ENCODE measurements at places on chromosomes 3 and 15.

DNA sequence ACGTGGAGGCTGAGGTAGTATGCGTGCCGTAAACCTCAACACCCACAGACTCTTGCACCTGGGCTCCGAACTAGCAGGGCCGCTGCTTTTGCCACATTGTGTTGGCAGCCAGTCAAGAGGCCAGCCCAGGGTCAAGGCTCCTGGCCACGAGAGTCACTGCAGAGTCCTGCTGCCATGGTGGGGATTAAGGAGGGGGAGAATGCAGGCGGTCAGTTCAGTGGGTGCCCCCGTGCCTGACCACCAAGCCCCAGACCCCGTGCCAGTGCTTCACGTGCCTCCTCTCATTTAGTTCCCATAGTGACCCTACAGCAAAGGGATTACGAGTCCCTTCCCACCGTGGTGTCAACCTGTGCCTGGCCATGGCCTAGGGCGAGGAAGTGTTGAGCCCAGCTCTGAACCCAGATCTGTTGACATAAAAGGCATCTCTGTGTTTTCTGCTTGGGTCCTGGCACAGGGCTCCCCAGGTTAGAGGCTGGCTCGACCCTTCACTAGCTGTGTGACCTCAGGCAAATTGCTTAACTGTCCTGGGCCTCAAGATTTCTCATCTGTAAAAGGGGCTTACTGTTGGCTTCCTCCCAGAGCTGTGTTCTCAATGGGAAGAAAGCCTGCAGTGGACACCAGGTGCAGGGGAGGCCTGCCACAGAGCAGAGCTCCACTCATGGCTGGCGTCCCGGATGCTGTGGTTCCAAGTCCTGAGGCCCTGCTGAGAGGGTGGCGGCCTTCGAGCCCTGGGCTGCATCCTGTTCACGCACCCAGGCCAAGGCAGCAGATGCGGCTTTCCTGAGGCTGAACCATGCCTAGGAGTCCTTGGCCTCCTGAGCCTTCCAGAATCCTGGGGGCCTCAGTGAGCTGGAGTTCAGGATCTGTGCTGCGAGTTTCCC is 32.8 kb downstream of the FBLN2 start:
- no peak for DNase-seq

DNA sequence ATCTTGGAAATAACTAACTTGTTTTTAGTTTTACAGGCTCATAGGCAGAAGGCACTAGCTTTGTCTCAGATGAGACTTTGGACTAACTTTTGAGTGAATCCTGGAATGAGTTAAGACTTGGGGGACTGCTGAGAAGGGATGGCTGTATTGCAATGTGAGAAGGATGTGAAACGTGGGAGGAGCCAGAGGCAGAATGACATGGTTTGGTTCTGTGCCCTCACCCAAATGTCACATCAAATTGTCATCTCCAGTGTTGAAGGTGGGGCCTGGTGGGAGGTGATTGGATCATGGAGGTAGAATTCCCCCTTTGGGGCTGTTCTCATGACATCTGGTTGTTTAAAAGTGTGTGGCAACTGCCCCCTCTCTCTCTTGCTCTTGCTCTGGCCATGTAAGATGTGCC is 28.8 kb upstream of the CCDC50 start:
- no peak for DNase-seq

DNA sequence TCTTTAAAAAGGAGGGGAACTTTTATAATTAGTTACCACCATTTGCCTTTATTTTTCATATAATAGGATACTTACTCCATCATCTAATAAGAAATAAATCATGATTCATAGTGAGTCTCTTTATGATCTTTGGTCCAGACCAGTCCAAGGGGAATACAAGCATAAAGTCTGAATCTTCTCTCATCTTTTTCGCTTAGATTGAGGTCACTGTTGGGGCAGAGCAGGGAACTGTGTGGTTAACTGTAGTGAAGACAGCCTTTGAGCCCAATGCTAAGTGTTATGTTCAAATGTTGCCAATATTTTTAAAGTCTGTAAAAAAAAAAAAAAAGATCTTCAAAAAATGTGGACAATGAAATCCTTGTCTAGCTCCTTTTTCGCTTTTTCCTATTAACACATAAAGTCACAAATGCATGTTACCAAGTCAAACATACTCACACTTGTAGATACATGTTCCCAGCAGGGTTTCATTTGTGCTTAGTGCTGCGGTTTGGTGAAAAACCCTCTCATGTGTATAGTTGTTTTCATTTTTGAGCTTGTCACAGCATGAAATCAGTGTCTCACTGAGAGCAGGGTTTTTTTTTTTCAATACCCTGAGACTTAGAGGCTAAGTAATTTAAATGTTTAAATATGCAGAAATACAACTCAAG is 72.1 kb downstream of the EPHA3 start:
- DNase-seq, result no peak

DNA sequence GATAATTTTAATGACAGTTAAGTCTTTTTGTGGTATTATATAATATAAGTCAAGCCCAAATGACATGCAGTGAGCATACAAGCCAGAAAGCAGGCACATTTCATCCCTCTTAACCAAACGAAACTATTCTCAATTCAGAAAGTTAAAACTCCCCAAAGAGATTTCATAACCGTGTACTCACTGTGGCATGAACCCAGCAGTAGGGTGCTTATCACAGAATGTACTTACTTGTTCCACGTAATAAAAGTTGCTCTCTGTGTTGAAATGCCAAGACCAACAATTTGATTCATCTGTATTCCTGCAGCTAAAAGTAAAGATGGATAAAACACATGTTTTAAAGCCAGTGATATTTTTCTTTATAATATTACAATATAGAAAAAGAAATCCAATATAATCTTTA is 12.1 kb downstream of the GK5 start:
- no peak for DNase-seq

DNA sequence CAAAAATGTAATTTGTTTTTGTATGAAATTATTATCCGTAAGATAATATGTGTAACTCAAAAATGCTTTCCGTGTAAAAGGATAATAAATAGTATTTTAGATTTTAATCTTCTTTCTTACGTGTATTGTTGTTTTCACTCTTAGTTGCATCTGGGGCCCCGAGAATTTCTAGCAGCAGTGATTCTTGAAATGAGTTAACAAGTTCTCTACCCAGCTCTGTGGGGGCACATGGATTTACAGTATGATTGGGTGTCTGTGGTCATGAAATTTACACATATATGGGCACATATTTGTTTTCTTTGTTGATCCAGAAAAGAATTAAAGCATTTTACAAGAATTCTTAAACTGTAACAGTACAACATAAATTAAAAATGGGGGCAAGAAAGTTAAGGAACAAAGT is 145.9 kb upstream of the LRRFIP2 start:
- no peak for DNase-seq

- no peak for DNase-seq
Observed at GRCh38 chr3:138786788-138787271, 47.9 kb downstream of the PIK3CB start.

GRCh38 chr3:165434516-165434915 is 238.3 kb upstream of the SLITRK3 start:
- no peak for DNase-seq

DNA sequence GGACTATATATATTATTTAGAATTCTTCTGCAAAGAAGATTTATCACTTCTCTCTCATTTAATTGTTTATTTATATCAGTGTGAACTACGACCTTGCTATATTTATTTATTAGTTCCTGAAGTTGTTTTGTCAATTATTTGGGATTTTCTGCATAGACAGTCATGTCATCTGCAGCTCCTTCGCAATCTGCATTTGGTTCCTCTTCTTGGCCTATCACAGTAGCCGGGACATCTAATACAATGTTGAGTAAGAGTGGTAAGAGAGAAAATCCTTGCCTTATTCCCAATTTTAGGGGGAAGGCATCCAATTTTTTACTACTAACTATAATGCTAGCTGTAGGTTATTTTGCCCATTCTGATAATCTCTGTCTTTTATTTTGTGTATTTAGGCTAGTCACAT is 39.4 kb downstream of the FOXL2 start:
- no peak for DNase-seq

GRCh38 chr3:151925876-151926275 is 52.4 kb downstream of the SUCNR1 start:
- no peak for DNase-seq

GRCh38 chr3:169662132-169662842 is 1.2 kb downstream of the MECOM start:
- peak; percentile 9 for DNase-seq

DNA sequence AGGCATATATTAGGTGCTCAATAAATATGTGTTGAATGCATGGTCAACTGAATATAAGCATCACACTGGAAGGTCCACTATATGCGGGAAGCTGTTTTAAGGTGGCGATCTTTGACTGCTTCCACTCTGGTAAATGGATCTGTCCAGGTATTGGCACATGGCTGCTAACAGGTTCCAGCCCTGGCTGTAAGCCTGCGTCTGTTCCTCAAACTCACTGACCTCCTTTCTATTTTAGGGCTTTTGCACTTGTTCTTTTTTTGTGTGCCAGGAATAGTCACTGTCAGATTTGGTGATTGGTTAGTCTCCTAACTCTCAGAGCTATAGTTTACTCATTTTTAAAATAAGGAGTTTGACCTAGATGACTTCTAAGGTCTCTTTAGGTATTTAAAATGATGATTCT is 46.2 kb downstream of the ADAMTSL3 start:
- no peak for DNase-seq

DNA sequence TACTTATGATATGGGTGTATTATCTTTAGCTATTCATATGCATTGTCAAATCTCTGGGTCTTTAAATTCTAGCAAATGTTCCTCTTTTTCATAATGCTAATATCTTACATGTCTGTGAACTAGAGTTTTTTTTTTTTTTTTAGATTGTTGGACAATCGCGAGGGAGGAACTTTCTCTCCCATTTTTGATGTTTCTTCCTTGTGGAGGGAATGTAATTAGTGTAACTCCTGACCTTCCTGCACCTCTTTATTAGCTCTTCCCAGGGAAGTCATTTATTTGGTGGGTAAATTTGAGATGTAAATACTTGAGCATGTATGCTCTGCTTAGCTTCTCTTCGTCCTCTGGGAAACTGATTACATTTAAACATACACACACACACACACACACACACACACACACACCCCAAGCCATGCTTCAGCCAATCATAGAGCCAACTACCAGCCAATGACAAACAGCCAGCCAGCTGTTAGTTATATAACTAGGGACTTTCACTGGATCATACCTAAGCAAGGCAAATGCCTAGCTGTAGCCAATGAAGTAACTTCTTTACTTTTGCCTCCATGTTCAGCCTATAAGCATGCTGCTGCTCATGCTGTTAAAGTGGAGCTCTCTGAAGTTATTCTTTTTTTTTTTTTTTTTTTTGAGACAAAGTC is 8.3 kb upstream of the USP8 start:
- no peak for DNase-seq

- DNase-seq, result no peak
Observed at GRCh38 chr15:88476635-88477060, 9.1 kb downstream of the MRPS11 start.

- no peak for DNase-seq
Observed at GRCh38 chr3:132783152-132783551, 60.9 kb upstream of the NPHP3 start.

DNA sequence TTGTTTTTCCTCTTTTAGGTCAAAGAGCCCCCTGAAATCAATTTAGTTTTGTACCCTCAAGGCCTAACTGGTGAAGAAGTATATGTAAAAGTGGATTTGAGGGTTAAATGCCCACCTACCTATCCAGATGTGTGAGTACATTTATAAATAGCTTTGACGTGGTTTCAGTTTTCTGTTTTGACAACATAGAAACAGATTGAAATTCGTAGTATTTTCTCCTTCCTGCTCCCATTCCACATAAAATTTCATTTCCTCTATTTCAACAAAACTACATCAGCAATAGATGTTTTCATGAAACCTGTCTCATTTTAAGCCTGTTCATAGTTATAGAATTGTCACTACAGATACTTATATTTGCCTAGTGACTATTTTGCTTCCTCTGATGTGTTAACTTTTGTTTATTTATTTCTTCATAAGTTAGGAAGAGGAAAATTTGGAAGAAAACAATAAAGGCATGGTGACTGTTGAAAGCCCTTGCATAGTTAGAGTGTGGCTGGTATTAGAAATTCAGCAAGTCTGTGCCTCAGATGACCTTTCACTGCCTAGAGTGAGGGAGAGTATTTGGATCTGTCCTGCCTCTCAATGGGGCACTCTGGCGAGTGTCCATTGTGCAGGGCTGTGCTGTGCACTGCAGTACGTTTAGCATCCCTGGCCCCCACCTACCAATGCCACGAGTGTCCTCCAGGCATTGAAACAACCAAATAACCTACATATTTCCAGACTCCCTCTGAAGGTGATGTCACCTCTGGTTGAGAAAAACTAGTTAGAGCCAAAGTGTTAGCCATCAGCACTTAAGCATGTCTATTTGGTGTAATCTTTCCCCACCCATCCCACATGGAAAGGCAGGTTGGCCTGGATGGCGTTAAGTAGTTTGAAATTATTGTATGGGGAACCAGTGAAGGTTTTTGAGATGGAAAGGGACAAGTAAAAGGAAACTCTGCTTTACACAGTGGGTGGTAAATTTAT is 5.9 kb downstream of the EIF2AK4 start:
- no peak for DNase-seq
